ENCODE measurements at places on chromosomes 7 and 10. TPM values are rescaled to one million over a fixed set of nuclear protein-coding genes. Genes with fewer than 3 reads are reported as not detected.
A peak's percentile ranks its signal among the peaks of the same experiment; 100 is the strongest.

Gene PNLIPRP3
- not detected for polyA plus RNA-seq

Gene RTKN2
- polyA plus RNA-seq, result 0.41 TPM

Gene ELFN1
- polyA plus RNA-seq, result 0.13 TPM

Gene MCM7
- 53.7 TPM for polyA plus RNA-seq

DNA sequence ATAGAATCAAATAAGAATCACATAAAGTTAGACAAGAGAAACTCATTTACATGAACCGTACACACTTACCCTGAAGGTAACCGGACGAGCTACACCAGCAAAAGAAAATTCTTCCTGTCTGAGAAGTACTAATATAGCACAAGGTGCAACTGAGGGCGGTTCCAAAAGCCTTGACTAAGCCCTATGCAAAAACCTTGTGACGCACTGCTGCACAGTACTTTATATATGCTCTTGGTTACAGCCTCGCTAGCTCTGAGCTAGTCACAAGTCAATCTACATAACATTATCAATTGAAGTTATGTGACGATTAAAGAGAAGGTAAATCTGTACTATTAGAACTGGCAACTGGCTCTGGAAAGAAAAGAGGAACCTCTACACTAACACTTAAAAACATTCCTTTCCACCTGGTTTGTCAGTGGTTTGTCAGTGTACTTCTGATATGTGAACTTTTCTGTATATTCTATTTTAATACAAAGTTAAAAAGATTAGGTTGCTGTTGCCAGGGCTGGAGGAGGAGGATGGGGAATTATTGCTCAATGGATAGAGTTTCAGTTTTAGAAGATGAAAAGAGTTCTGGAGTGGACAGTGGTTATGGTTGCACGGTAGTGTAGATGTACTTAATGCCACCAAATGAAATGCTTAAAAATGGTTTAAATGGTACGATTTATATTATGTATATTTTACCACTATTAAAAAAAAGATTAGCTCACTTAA, 21.6 kb downstream of the NT5C3A start:
- peaks cover 50% of the 10 kb centered on the region for H3K4me1 ChIP-seq
- peak overlapping the region; percentile 28 for H3K4me3 ChIP-seq
- H3K27me3 ChIP-seq, result no peaks in the 10 kb centered on the region

DNA sequence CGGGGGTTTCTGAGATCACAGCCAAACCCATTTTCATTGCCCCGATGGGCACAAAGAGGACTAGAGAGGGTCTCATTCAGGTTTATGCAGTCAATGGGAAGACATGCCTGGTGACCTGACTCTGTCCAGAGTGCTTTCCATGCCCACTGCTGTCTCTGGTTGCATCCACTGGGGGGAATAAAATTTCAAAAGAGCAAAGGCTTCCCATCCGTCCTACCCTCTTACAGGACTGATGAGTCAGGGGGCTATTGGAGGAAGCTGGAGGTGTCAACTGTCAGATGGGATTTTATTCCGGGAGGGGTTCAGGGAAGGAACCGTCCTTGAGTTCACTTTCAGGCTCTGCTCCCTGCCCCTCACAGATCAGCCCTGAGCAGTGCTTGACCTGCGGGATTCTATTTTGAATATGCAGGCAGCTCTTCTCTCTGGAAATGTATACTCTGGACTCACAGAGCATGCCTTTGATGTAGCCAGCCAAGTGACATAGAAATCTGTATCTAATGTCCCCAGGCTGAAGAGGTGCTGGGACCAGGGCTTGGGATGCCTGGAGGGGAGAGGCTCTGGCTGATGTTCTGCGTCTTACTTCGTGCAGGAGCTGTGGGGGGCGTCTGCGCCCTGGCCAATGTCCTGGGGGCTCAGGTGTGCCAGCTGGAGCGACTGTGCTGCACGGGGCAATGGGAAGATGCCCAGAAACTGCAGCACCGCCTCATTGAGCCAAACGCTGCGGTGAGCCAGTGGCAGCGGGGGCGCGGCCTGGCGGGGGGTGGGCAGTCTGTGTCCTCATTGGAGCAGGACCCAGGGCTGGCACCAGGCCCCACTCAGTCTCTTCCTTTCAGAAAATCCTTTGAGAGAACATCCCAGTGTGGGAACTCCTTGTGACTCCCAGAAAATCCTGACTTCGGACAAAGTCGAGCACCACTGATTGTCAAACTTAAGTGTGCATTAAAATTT, 12.0 kb downstream of the C10orf62 start:
- no peak for DNase-seq
- no peak overlapping the region for H3K27ac ChIP-seq
- no peak overlapping the region for H3K4me3 ChIP-seq
- no peaks in the 10 kb centered on the region for H3K27me3 ChIP-seq

DNA sequence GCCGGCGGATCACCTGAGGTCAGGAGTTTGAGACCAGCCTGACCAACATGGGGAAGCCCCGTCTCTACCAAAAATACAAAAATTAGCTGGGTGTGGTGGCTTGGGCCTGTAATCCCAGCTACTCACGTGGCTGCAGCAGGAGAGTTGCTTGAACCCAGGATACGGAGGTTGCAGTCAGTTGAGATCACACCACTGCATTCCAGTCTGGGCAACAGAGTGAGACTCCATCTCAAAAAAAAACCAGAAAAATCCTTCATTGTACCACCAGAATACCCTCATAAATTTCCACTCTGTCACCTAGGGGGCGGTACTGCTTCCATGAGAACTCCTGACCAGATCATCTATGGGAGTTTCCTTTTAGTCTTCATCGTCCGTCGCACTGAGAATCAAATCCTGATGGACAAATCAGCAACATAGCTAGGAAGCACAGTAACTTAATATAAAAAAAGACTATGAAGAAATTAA, 225.8 kb upstream of the KLF14 start:
- H3K27me3 ChIP-seq, result no peaks in the 10 kb centered on the region
- peak; percentile 91 for DNase-seq
- H3K27ac ChIP-seq, result peak overlapping the region; percentile 100
- peaks cover 20% of the 10 kb centered on the region for H3K36me3 ChIP-seq
- H3K4me1 ChIP-seq, result peaks cover 82% of the 10 kb centered on the region
- H3K4me3 ChIP-seq, result peak overlapping the region; percentile 81

DNA sequence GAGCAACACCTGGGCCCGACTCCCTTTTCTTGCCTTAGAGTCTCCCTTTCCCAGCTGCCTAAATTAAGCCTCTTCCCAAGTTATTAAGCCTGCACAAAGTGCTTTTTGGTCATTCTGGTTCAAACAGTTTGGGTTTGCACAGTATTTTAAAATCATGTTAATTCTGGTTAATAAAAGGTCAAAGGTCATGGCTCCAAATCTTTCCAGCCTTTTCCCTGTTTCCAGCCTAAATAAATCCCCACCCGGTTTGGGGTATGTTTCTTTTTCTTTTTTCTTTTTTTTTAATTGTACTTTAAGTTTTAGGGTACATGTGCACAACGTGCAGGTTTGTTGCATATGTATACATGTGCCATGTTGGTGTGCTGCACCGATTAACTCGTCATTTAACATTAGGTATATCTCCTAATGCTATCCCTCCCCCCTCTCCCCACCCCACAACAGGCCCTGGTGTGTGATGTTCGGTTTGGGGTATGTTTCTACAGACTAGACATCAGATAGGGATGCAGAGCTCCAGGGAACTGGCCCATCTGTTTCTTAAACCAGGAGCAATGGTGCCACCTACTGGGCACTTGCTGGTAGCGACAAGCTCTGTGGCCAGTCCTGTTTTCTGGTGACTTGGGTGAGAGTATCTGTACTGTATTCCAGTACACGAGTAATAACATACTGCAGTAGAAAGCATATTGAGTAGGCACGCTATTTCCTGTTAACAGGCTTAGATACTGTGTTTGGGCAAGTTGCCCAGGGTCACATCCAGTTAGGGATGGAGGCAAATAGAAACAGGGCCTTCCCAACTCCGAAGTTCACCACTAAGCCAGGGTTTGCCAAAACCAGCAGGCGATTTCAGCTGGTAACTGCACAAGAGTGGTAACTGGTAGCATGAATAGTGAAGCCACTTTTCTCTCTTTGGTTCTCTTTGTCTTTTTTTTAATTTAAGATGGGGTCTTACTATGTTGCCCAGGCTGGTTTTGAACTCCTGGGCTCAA, 60.6 kb upstream of the TRIM8 start:
- H3K4me3 ChIP-seq, result no peak overlapping the region
- no peaks in the 10 kb centered on the region for H3K36me3 ChIP-seq
- no peaks in the 10 kb centered on the region for H3K4me1 ChIP-seq
- peak overlapping the region; percentile 8 for H3K27ac ChIP-seq
- DNase-seq, result peak; percentile 91

DNA sequence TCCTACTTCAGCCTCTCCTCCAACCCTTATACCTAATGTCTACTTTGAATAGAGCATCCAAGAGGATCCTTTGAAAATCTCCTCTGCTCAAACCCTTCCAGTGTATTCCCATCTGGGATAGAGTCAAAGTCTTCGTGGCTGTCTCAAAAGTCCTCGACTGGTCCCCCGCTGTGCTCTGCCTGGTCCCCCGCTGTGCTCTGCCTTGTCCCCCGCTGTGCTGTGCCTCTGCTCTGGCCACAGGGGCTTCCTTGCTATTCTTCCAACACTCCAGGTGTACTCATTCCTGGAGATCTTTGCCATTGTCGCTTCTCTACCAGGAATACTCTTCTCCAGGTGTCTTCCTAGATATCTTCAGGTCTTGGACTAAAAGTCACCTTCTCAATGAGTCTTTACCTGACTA, 36.1 kb upstream of the COMMD3 start:
- H3K36me3 ChIP-seq, result no peaks in the 10 kb centered on the region
- DNase-seq, result no peak
- H3K27ac ChIP-seq, result no peak overlapping the region
- H3K27me3 ChIP-seq, result peaks cover 8% of the 10 kb centered on the region
- H3K4me1 ChIP-seq, result no peaks in the 10 kb centered on the region

GRCh38 chr7:91892099-91892705, 11.7 kb upstream of the MTERF1 start:
- H3K36me3 ChIP-seq, result no peaks in the 10 kb centered on the region
- no peak overlapping the region for H3K27ac ChIP-seq
- no peak overlapping the region for H3K4me3 ChIP-seq
- H3K27me3 ChIP-seq, result no peaks in the 10 kb centered on the region
- peaks cover 10% of the 10 kb centered on the region for H3K4me1 ChIP-seq

GRCh38 chr7:18497800-18498199, 2.3 kb downstream of the HDAC9 start:
- DNase-seq, result no peak
- no peak overlapping the region for H3K27ac ChIP-seq
- no peaks in the 10 kb centered on the region for H3K36me3 ChIP-seq
- H3K4me1 ChIP-seq, result peaks cover 18% of the 10 kb centered on the region
- H3K4me3 ChIP-seq, result no peak overlapping the region
- H3K27me3 ChIP-seq, result no peaks in the 10 kb centered on the region

DNA sequence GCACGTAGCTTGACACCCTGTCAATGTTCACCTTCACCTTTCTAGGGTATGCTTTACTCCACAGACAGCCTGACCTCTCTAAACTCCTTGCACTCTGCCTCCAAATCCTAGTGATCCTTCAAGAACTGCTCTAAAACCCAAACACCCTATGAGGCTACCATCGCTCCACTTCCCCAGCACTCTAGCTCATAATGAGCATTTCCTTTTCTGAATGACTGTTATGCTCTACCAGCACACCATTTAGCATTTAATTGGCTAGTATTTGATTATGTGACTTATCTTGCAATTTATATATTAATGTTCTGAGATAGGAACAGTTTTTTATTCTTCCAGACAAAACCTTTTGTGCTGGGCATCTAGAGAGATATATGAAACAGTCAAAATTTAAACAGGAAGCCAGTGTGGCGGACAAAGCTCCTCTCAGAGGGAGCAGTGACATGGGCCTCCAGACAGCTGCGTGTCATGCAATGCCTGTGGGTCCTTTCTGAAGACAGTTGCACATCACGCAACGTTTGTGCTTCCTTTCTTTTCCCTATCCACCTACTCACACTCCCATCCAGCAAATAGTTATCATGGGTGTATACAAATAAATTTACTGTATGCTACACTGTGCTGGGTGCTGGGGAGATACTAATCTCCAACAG, 86.3 kb downstream of the ALOX5 start:
- no peak overlapping the region for H3K27ac ChIP-seq
- H3K4me1 ChIP-seq, result no peaks in the 10 kb centered on the region
- H3K36me3 ChIP-seq, result 0 out of 2 replicates have a peak, but pooled peaks cover 3% of the 10 kb centered on the region
- H3K27me3 ChIP-seq, result no peaks in the 10 kb centered on the region

- no peaks in the 10 kb centered on the region for H3K36me3 ChIP-seq
- peak overlapping the region; percentile 94 for H3K27ac ChIP-seq
- H3K27me3 ChIP-seq, result no peaks in the 10 kb centered on the region
- peaks cover 48% of the 10 kb centered on the region for H3K4me1 ChIP-seq
Measured at GRCh38 chr10:110353244-110354119, 48.8 kb upstream of the SMNDC1 start.

DNA sequence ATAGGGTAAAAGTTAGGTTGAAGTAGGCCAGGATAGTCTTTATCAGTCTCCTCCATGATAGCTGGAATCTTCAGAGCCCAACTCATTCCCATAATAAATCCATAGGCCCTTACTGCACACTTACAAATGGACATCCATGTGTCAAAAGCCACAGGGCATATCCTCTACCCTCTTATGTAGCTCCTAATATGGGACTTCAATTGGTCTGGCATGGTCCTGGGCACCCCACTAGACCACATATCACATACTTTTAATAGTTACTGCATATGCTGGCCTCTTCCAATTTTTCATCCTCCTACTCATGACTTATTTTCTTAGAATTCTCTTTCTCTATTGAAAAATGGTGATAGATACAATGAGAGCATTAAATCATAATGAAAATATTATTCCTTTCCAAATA, 169.3 kb downstream of the MAGI2 start:
- DNase-seq, result peak; percentile 64
- no peaks in the 10 kb centered on the region for H3K27me3 ChIP-seq
- H3K36me3 ChIP-seq, result no peaks in the 10 kb centered on the region
- H3K27ac ChIP-seq, result peak overlapping the region; percentile 74
- peaks cover 63% of the 10 kb centered on the region for H3K4me1 ChIP-seq

DNA sequence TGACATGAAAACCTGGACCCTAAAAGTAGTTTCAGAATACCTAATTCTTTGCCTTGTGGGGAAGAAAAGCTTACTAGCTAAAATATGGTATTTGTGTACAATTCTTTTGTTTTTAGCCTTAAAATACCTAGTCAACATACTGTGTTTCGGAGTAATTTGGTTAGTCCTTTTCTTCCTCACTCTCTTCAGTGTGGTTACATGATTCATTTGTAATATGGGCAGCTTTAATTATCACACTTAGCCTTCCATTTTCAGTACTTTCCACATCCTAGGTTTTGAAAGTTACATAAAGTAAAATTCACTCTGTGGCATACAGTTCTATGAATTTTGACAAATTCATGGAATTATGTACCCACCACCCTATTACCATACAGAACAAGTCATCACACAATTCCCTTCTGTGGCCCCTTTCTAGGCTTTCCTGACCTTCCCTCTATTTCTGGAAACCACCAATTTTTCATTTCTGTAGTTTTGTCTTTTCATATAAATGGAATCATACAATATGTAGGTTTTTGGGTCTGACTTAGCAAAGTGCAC, 96.2 kb downstream of the EMX2 start:
- no peaks in the 10 kb centered on the region for H3K4me1 ChIP-seq
- DNase-seq, result no peak
- no peaks in the 10 kb centered on the region for H3K27me3 ChIP-seq
- H3K36me3 ChIP-seq, result no peaks in the 10 kb centered on the region
- no peak overlapping the region for H3K4me3 ChIP-seq

DNA sequence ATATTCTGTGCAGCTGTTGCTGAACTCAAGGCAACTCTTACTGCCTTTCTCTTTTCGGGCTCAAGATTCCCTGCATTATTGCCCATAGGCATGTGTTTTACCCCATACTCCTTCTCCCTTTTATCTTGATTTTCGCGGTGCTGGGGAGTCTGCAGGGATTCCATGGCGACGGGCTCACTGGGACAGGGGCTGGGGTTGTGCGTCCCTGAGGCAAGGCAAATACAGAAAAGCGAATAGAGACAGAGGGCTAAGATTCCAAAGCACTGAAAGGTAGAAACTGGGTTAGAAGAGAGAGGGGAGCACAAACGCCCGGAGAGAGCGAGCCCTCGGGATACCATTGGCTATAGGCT, 519 bp upstream of the RPP38 start:
- H3K4me3 ChIP-seq, result peak overlapping the region; percentile 87
- peak overlapping the region; percentile 94 for H3K27ac ChIP-seq
- H3K4me1 ChIP-seq, result peaks cover 13% of the 10 kb centered on the region
- DNase-seq, result no peak
- no peaks in the 10 kb centered on the region for H3K36me3 ChIP-seq

All from GM23248 (cell line).